GM23248 (cell line): ENCODE measurements at places on chromosomes 12 and 14. TPM values are rescaled to one million over a fixed set of nuclear protein-coding genes. Genes with fewer than 3 reads are reported as not detected.

The PIANP gene
- 0.11 TPM in 1 of 2 replicates, not detected in the other for total RNA-seq

The CLECL1 gene
- total RNA-seq, result not detected in 2 replicates

The IFNG-AS1 gene
- not detected in 2 replicates for total RNA-seq

The CLEC4C gene
- not detected in 2 replicates for total RNA-seq

The POLR3B gene
- 12.9 and 13.7 TPM in 2 replicates for total RNA-seq

The ACOT4 gene
- 0.38 and 1.5 TPM in 2 replicates for total RNA-seq

The TMEM119 gene
- 58.6 and 93.2 TPM in 2 replicates for total RNA-seq

The PLEK2 gene
- total RNA-seq, result 10.8 and 12.4 TPM in 2 replicates

The OVCH1 gene
- total RNA-seq, result 0.13 TPM in 1 of 2 replicates, not detected in the other

The PTHLH gene
- total RNA-seq, result 0.51 and 6.4 TPM in 2 replicates

The CAPZA3 gene
- total RNA-seq, result not detected in 2 replicates

The OR4K1 gene
- not detected in 2 replicates for total RNA-seq

The ADAM21 gene
- 0.97 TPM in 1 of 2 replicates, not detected in the other for total RNA-seq

The LBHD2 gene
- not detected in 2 replicates for total RNA-seq

The MYF5 gene
- not detected in 2 replicates for total RNA-seq

The CD163L1 gene
- total RNA-seq, result 0.43 TPM in 1 of 2 replicates, not detected in the other

The ALG10 gene
- 4.3 and 4.4 TPM in 2 replicates for total RNA-seq

The GALNT9 gene
- 1.4 and 1.5 TPM in 2 replicates for total RNA-seq

The HIGD1C gene
- total RNA-seq, result not detected in 2 replicates

The KRT78 gene
- not detected in 2 replicates for total RNA-seq

The NRIP2 gene
- not detected in 2 replicates for total RNA-seq

The RTN1 gene
- not detected in 2 replicates for total RNA-seq

The MGAT4C gene
- total RNA-seq, result not detected in 2 replicates

The STON2 gene
- total RNA-seq, result not detected in 2 replicates

The ADAM20 gene
- under 0.01 and 0.54 TPM in 2 replicates for total RNA-seq

The TGM1 gene
- 0.25 and 1.3 TPM in 2 replicates for total RNA-seq

The SH2B3 gene
- 39.1 and 42.8 TPM in 2 replicates for total RNA-seq

The KRT6A gene
- total RNA-seq, result not detected in 2 replicates

The GRIN2B gene
- not detected in 2 replicates for total RNA-seq

The KCNK10 gene
- total RNA-seq, result not detected in 2 replicates

The ANG gene
- total RNA-seq, result 3.6 and 3.8 TPM in 2 replicates

The KRT6C gene
- not detected in 2 replicates for total RNA-seq

The KERA gene
- total RNA-seq, result not detected in 2 replicates

The TSPAN19 gene
- total RNA-seq, result not detected in 2 replicates

The A2M gene
- 34.9 and 60.6 TPM in 2 replicates for total RNA-seq

The MLF2 gene
- 252 and 313 TPM in 2 replicates for total RNA-seq

The C14orf180 gene
- total RNA-seq, result not detected in 2 replicates

The NELL2 gene
- total RNA-seq, result not detected in 2 replicates

The KCNH3 gene
- not detected in 2 replicates for total RNA-seq

The ARHGEF25 gene
- total RNA-seq, result 24.2 and 43.0 TPM in 2 replicates

The LTBP2 gene
- 441 and 456 TPM in 2 replicates for total RNA-seq

The LHX5 gene
- total RNA-seq, result not detected in 2 replicates

The C12orf42 gene
- total RNA-seq, result not detected in 2 replicates

The INHBE gene
- 0.65 and 0.76 TPM in 2 replicates for total RNA-seq

The GUCY2C gene
- total RNA-seq, result not detected in 2 replicates

The CACNA1C gene
- 8.6 and 11.5 TPM in 2 replicates for total RNA-seq

The PZP gene
- not detected in 2 replicates for total RNA-seq

The CRIP2 gene
- total RNA-seq, result 149 and 188 TPM in 2 replicates

The NGB gene
- total RNA-seq, result not detected in 2 replicates

The RIMBP2 gene
- not detected in 2 replicates for total RNA-seq

The KRT82 gene
- not detected in 2 replicates for total RNA-seq

The SLC25A47 gene
- total RNA-seq, result not detected in 2 replicates
